ENCODE measurements at places on chromosomes 3 and 15.

DNA sequence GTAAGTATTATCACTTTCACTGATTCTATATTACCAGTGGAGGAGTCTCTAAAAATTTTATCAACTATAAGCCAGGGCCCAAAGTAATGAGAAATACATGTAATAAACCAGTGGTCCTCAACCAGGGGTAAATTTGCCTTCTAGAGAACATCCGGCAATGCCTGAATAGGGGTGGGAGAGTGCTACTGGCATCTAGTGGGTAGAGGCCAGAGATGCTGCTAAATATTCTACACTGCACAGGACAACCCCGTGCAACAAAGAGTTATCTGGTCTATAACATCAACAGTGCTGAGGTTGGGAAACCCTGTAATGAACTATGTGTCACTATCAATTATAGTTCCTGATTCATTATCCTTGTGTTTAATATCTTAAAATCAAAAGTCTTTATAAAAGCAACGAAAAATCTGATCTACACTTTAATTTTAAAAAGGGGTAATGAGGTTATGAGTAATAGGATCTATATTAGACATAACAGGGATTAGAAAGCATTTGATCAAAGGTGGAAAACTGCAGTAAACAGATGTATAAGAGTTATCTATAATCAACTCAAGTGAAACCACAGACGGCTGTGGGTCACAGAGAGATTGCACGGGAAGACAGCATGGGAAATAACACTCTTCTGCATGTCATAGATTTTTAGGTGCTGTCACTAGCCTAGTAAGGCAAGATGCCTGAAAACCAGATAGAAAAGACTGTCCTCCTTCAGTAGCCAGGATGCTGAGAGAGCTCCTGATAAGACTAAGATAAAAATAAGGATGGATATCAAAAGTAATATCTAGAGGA, 2.0 kb downstream of the LYSMD2 start:
- peaks cover 28% of the 10 kb centered on the region for H3K27me3 ChIP-seq
- DNase-seq: no peak
- H3K4me3 ChIP-seq: peak overlapping the region; percentile 86
- H3K4me1 ChIP-seq: peaks cover 16% of the 10 kb centered on the region
- no peaks in the 10 kb centered on the region for H3K36me3 ChIP-seq
- H3K27ac ChIP-seq: no peak overlapping the region

- no peak overlapping the region for H3K4me3 ChIP-seq
- H3K27me3 ChIP-seq: no peaks in the 10 kb centered on the region
These were observed 169.5 kb downstream of the CADPS start for GRCh38 chr3:62705721-62706120.

DNA sequence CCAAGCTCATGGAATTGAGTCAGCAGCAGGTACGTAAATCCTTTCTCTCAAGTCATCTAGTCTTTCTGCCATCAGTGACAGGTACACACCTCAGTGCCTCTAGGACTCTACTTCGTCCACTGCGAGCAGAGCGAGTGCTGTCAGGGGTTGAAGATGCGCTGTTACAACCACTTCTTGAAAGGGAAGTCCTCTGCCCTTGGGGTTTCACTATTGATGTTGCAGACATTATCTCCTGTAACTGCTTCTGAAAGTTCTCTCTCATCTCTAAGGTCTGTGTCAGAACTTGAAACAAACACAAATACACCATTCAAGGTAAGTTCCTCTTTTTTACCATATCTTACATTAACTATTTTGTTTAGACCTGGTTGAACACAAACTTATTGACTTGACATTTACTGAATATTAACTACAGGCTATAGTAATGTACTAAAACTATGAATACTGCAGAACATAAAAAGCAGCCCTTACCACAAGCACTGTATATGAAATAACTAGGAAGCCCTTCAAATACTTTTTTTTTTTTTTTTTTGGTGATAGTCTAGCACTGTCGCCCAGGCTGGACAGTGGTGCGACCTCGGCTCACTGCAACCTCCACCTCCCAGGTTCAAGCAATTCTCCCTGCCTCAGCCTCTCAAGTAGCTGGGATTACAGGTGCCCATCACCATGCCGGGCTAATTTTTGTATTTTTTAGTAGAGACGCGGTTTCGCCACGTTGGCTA, 41.5 kb downstream of the TOPBP1 start:
- H3K4me1 ChIP-seq: no peaks in the 10 kb centered on the region
- H3K36me3 ChIP-seq: peaks cover 12% of the 10 kb centered on the region
- H3K27me3 ChIP-seq: no peaks in the 10 kb centered on the region
- DNase-seq: no peak
- H3K27ac ChIP-seq: no peak overlapping the region

GRCh38 chr3:197144188-197144587, 114.6 kb upstream of the MELTF start:
- H3K27me3 ChIP-seq: no peaks in the 10 kb centered on the region
- no peaks in the 10 kb centered on the region for H3K4me1 ChIP-seq
- DNase-seq: no peak
- peaks cover 30% of the 10 kb centered on the region for H3K36me3 ChIP-seq
- no peak overlapping the region for H3K4me3 ChIP-seq

GRCh38 chr15:64619880-64620839, 155.2 kb downstream of the RBPMS2 start:
- H3K4me1 ChIP-seq: peaks cover 25% of the 10 kb centered on the region
- H3K4me3 ChIP-seq: no peak overlapping the region
- H3K36me3 ChIP-seq: no peaks in the 10 kb centered on the region
- H3K27ac ChIP-seq: peak overlapping the region; percentile 22

DNA sequence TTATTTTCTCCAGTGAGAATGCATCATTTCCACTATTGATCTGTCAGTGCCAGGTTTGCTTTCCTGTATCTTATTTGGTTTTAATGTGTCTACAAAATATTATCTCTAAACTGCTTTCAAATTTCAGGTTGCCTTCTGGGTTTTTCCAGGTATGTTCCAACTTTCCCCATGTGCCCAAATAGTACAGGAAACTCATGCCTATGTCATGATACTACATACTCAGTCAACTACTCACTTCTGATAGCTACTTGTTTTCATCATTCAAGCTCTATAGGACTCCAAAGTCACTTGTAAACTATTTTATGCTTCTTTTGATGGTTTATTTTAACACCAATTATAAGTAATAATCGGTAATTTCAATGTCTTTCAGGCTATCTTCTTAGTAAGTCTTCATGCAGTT, 134.8 kb upstream of the TTC14 start:
- no peak overlapping the region for H3K4me3 ChIP-seq
- DNase-seq: no peak
- H3K27ac ChIP-seq: no peak overlapping the region

DNA sequence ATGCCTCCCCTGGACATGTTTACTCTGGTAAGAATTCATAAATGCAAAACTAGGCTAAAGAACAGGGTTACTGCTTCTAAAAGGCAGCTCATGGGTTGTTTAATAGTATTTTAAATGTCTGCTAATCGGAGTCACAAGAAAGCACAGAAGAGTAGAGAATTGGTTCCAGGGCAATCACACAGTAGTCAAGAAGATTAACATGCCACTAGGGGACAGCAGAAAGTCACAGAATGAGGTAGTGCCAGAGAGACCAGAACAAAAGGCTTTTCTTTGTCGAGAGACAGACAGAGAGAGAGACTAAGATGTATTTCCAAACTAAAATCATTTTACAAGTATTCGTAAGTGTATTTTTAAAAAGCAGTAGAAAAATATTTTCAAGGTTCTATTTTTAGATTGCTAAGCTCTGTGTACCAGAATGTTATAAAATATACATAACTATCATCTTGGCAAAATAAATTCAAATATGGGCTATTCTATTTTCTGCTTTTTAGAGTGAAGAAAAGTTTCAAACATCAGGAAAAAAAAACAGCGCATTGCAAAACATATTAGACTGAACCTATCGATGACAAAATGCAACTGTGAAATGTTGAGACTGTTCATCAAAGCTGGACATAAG, 78.3 kb upstream of the CDIN1 start:
- no peaks in the 10 kb centered on the region for H3K27me3 ChIP-seq
- no peak overlapping the region for H3K27ac ChIP-seq
- H3K4me3 ChIP-seq: no peak overlapping the region
- peaks cover 20% of the 10 kb centered on the region for H3K4me1 ChIP-seq
- H3K36me3 ChIP-seq: no peaks in the 10 kb centered on the region

DNA sequence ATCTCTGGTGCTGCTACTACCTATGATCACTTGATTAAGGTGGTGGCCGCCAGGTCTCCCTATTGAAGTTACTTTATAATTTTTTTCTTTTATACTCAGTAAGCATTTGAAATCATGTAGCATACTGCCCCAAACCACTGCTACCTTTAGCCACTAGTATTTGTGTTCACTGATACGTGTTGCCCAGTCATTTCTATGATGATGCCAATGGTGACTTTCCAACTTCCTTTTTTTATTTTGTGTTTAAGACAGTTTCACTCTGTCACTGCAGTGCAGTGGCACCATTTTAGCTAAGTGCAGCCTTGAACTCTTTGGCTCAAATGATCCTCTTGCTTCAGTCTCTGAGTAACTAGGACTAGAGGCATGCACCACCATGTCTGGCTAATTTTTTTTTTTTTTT, 598.2 kb downstream of the NAALADL2 start:
- no peak overlapping the region for H3K27ac ChIP-seq
- no peaks in the 10 kb centered on the region for H3K27me3 ChIP-seq
- H3K36me3 ChIP-seq: peaks cover 4% of the 10 kb centered on the region
- DNase-seq: no peak
- peaks cover 5% of the 10 kb centered on the region for H3K4me1 ChIP-seq
- H3K4me3 ChIP-seq: no peak overlapping the region

DNA sequence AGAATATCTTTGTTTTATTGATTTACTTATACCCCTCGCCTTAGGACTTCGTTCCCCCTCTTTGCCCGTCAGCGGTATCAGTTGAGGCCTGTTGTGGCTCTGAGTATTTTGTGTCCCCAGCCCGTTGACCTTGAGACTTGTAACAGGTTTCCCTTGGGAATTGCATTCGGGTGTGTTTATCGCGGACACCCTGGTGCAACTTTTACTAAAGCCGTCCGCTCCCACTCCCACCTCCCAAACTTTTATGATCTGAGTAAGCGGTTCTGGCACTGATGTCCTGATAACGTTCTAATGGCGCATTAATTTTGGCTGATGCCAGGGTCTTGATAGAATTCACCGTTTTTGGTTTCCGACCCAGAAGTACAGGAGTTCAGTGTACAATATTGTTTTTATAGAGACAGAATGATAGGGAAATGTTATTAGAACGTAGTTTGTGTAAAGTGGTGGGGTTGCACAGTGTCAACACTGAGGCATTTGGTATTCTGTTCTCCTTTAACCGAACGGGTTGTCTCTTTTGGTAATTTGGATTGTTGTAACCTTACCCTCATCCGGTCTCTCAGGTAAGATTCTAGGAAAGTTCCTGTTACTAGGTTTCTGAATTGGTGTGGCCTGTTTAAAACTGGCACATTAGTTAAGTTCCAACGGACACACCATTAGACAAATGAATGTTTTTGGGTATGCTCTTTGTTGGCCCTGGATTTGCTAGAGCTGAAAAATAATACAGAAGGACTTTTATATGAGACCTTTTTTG, 47.8 kb downstream of the OIP5 start:
- no peak for DNase-seq
- peaks cover 44% of the 10 kb centered on the region for H3K4me1 ChIP-seq
- peak overlapping the region; percentile 98 for H3K27ac ChIP-seq
- H3K36me3 ChIP-seq: peaks cover 25% of the 10 kb centered on the region

GRCh38 chr3:179688850-179689249, 36.0 kb downstream of the USP13 start:
- H3K36me3 ChIP-seq: peaks cover 12% of the 10 kb centered on the region
- no peaks in the 10 kb centered on the region for H3K4me1 ChIP-seq
- no peak for DNase-seq
- no peak overlapping the region for H3K4me3 ChIP-seq
- no peaks in the 10 kb centered on the region for H3K27me3 ChIP-seq

- no peaks in the 10 kb centered on the region for H3K4me1 ChIP-seq
- no peak for DNase-seq
- H3K36me3 ChIP-seq: peaks cover 2% of the 10 kb centered on the region
- H3K27me3 ChIP-seq: no peaks in the 10 kb centered on the region
- no peak overlapping the region for H3K27ac ChIP-seq
These were observed 176.1 kb downstream of the NEK10 start for GRCh38 chr3:27193056-27193455.

GRCh38 chr3:142433110-142433509, 14.7 kb downstream of the XRN1 start:
- DNase-seq: no peak
- H3K27ac ChIP-seq: no peak overlapping the region
- no peak overlapping the region for H3K4me3 ChIP-seq
- H3K36me3 ChIP-seq: peaks cover 21% of the 10 kb centered on the region

GRCh38 chr3:170475092-170475685, 56.5 kb downstream of the CLDN11 start:
- DNase-seq: no peak
- no peak overlapping the region for H3K27ac ChIP-seq
- no peaks in the 10 kb centered on the region for H3K36me3 ChIP-seq

DNA sequence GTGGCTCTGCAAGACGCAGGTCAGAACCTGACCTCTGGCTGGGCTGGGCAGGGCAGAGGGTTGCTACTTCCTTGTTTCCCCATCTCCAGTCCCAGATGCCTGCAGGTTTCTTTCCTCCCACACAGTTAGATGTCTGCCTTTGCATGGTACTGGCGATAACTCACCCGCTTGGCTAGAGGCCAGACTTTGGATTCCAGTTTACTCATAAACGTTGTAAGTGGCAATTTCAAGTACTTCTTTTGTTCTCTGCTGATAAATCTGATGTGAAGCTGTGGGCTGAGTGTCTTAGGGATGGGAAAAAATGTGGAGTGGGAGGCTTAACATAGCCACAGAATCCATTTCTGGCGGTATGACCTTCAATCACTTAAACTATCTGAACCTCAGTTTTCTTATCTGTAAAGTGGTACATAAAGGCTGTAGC, 194.2 kb downstream of the EBLN2 start:
- no peak overlapping the region for H3K27ac ChIP-seq
- DNase-seq: no peak
- H3K4me1 ChIP-seq: no peaks in the 10 kb centered on the region
- no peak overlapping the region for H3K4me3 ChIP-seq
- peaks cover 7% of the 10 kb centered on the region for H3K27me3 ChIP-seq

- H3K36me3 ChIP-seq: no peaks in the 10 kb centered on the region
- DNase-seq: no peak
- peaks cover 36% of the 10 kb centered on the region for H3K4me1 ChIP-seq
- no peaks in the 10 kb centered on the region for H3K27me3 ChIP-seq
These were observed 504.7 kb upstream of the NR2F2 start for GRCh38 chr15:95825671-95826411.

DNA sequence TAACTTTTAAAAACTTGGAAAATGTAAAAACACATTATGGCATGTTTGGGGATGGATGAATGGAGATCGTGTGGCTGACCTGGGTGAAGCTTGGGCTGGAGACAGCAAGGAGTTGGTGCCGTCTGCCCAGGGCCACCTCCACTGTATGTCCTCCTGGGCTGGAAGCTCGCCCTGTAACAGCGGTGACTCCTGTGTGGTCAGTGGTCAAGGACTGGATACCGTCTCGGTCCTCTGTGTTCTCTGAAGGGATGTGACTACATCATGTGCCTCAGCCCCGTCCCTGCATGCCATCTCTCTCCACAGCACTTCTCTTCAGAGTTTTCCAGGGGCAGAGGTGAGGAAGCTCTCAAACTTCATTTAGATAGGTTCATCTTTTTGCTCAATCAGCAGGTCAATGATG, 9.5 kb downstream of the LIMD1 start:
- no peak overlapping the region for H3K27ac ChIP-seq
- no peak for DNase-seq
- peaks cover 2% of the 10 kb centered on the region for H3K36me3 ChIP-seq
- H3K27me3 ChIP-seq: no peaks in the 10 kb centered on the region
- H3K4me1 ChIP-seq: peaks cover 16% of the 10 kb centered on the region

- no peaks in the 10 kb centered on the region for H3K4me1 ChIP-seq
- no peak for DNase-seq
- no peaks in the 10 kb centered on the region for H3K36me3 ChIP-seq
- no peak overlapping the region for H3K4me3 ChIP-seq
These were observed 36.9 kb upstream of the TRIM59 start for GRCh38 chr3:160486459-160486869.

Data from neural crest cell (in vitro differentiated cells).